Smooth muscle cell of bladder (primary cell): ENCODE measurements at places on chromosomes 1 and 21. TPM values are rescaled to one million over a fixed set of nuclear protein-coding genes. Genes with fewer than 3 reads are reported as not detected.

PTPRC gene
- total RNA-seq, result under 0.01 TPM in 1 of 2 replicates, not detected in the other

SPATA17 gene
- 1.00 and 1.2 TPM in 2 replicates for total RNA-seq

MPL gene
- not detected in 2 replicates for total RNA-seq

AVPR1B gene
- total RNA-seq, result not detected in 2 replicates

PHGDH gene
- total RNA-seq, result 117 and 185 TPM in 2 replicates

IFI6 gene
- total RNA-seq, result 15.4 and 25.2 TPM in 2 replicates

SEMA4A gene
- 0.57 and 0.83 TPM in 2 replicates for total RNA-seq

DNM3 gene
- total RNA-seq, result 0.46 and 0.71 TPM in 2 replicates

UBQLN4 gene
- 8.8 and 9.4 TPM in 2 replicates for total RNA-seq

S100A1 gene
- total RNA-seq, result not detected in 2 replicates

KLHDC9 gene
- 1.2 and 1.8 TPM in 2 replicates for total RNA-seq

GPA33 gene
- total RNA-seq, result not detected in 2 replicates

FGR gene
- total RNA-seq, result not detected in 2 replicates

SAMSN1 gene
- 0.09 TPM in 1 of 2 replicates, not detected in the other for total RNA-seq

BARHL2 gene
- total RNA-seq, result not detected in 2 replicates

LRRC71 gene
- total RNA-seq, result not detected in 2 replicates

ANKRD45 gene
- 0.14 TPM in 1 of 2 replicates, not detected in the other for total RNA-seq

LEFTY2 gene
- not detected in 2 replicates for total RNA-seq

PRDM16 gene
- 0.85 and 1.2 TPM in 2 replicates for total RNA-seq

PLA2G2C gene
- total RNA-seq, result not detected in 2 replicates

CENPF gene
- 4.3 and 4.7 TPM in 2 replicates for total RNA-seq

SVBP gene
- 14.2 and 17.6 TPM in 2 replicates for total RNA-seq

DYNLT5 gene
- 0.71 and 0.74 TPM in 2 replicates for total RNA-seq

MAP1LC3C gene
- total RNA-seq, result 0.14 and 0.18 TPM in 2 replicates

CTSE gene
- total RNA-seq, result not detected in 2 replicates
